AG09319 (cell line): ENCODE measurements at places on chromosomes 2 and 18.

GRCh38 chr2:19542796-19543662 is 184.6 kb upstream of the OSR1 start:
- no peak for DNase-seq

DNA sequence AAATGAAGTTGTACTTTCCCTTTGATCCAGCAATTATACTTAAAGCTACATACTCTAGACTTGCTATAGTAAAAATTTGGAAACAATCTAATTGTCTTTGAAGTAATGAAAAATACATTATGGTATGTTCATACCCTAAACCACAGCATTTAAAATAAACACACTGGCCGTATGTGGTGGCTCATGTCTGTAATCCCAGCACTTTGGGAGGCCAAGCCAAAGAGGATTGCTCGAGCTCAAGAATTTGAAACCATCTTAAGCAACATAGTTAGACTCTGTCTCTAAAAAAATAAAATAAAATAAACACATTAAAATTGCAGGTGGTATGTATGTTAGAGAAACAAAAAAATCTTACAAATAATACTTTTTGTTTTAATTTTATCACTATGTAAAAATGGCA is 208.1 kb upstream of the KLHL14 start:
- DNase-seq = no peak

GRCh38 chr2:150522269-150522668 is 34.8 kb upstream of the RND3 start:
- DNase-seq = no peak

- no peak for DNase-seq
Measured at GRCh38 chr2:235303499-235304291, 190.1 kb upstream of the AGAP1 start.

- DNase-seq = no peak
Measured at GRCh38 chr2:113214141-113214540, 40.4 kb downstream of the PSD4 start.

GRCh38 chr2:204468746-204469429 is 76.4 kb upstream of the PARD3B start:
- DNase-seq = peak; percentile 94

- no peak for DNase-seq
Measured at GRCh38 chr2:229401171-229401865, 130.2 kb upstream of the PID1 start.

GRCh38 chr18:57029761-57030160 is 117.1 kb upstream of the BOD1L2 start:
- DNase-seq = no peak

GRCh38 chr2:16225545-16225944 is 285.2 kb downstream of the MYCN start:
- no peak for DNase-seq

GRCh38 chr2:68241732-68242131 is 10.6 kb downstream of the PPP3R1 start:
- no peak for DNase-seq

- no peak for DNase-seq
Measured at GRCh38 chr2:15760232-15760910, 168.7 kb downstream of the DDX1 start.

- DNase-seq = no peak
Measured at GRCh38 chr2:172643142-172643541, 87.3 kb downstream of the PDK1 start.

DNA sequence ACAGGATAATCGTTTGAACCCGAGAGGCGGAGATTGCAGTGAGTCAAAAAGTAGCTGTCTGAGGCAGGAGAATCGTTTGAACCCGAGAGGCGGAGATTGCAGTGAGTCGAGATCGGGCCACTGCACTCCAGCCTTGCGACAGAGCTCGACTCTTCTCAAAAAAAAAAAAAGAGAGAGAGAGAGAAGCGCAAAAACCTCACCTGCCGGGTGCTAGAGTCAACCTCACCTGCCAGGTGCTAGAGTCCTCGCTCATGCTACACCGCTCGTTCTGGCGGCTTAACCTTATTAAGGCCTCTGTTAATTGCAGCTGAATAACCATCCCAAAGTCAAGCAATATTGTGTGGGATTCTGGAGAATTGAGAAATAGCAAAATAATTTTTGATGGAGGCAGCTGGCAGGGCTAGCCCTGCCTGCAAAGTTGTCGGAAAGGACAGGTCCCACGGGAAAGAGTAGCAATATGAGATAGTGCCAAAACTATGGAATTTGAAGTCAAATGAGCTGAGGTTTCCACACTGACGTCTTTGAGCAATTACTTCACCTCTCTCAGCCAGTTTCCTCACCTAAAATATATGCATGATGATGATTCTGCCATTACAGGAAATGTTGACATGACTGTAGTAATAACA is 644 bp upstream of the DYM start:
- DNase-seq = no peak
